ENCODE measurements at places on chromosomes 5 and 9. TPM values are rescaled to one million over a fixed set of nuclear protein-coding genes. Genes with fewer than 3 reads are reported as not detected.

Gene KIF4B
- total RNA-seq: 0.02 TPM

Gene ACTBL2
- not detected for total RNA-seq

Gene FIBCD1
- total RNA-seq: 1.6 TPM

Gene SNCAIP
- 4.7 TPM for total RNA-seq

Gene F2RL1
- total RNA-seq: 1.7 TPM

Gene BNC2
- 9.9 TPM for total RNA-seq

Gene SLC34A1
- 0.05 TPM for total RNA-seq

All from A172 (cell line).